ENCODE measurements at places on chromosomes 5 and 9. TPM values are rescaled to one million over a fixed set of nuclear protein-coding genes. Genes with fewer than 3 reads are reported as not detected.

LCN2 gene
- total RNA-seq: not detected

SPATA24 gene
- total RNA-seq: 5.2 TPM

HTR4 gene
- not detected for total RNA-seq

ROR2 gene
- total RNA-seq: 4.9 TPM

FSTL4 gene
- not detected for total RNA-seq

IL13 gene
- not detected for total RNA-seq

GPR107 gene
- total RNA-seq: 62.3 TPM

TGFBI gene
- 1,862 TPM for total RNA-seq

NPR3 gene
- 0.50 TPM for total RNA-seq

PCDHGC3 gene
- 100.0 TPM for total RNA-seq

KCNV2 gene
- total RNA-seq: not detected

PCDHB13 gene
- total RNA-seq: 3.3 TPM

SPAAR gene
- total RNA-seq: 0.18 TPM

LARP1 gene
- total RNA-seq: 243 TPM

IFNA21 gene
- not detected for total RNA-seq

ABO gene
- total RNA-seq: not detected

- peak; percentile 49 for DNase-seq
These were observed 103.7 kb upstream of the TARS1 start for GRCh38 chr5:33336891-33337636.

- no peak for DNase-seq
These were observed 1016.3 kb upstream of the SEMA6A start for GRCh38 chr5:117590944-117591343.

GRCh38 chr9:85016384-85017006 lies 347.0 kb downstream of the NTRK2 start:
- DNase-seq: no peak

DNA sequence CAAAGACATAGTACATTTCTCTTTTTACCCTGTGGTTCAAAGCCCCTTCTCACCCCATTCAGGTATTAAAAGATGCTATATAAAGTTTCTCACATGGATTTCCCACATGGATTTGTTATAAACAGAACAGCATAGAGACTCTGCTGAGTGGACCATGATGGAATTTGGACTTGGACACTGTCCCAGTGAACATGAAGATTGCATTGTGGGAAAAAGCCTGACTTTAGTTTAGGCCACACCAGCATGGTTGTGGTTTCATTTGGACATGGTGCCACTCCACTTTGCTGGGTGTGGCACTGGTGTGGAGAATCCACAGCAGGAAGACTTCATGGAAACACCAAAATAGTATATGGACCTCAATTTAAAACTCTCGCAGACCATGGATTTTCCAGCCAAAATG lies 124.6 kb downstream of the ARHGAP26 start:
- DNase-seq: peak; percentile 77

- DNase-seq: peak; percentile 44
These were observed 6.3 kb downstream of the MRPL36 start for GRCh38 chr5:1793301-1793740.

GRCh38 chr5:150124111-150124557 lies 31.5 kb downstream of the PDGFRB start:
- DNase-seq: no peak

DNA sequence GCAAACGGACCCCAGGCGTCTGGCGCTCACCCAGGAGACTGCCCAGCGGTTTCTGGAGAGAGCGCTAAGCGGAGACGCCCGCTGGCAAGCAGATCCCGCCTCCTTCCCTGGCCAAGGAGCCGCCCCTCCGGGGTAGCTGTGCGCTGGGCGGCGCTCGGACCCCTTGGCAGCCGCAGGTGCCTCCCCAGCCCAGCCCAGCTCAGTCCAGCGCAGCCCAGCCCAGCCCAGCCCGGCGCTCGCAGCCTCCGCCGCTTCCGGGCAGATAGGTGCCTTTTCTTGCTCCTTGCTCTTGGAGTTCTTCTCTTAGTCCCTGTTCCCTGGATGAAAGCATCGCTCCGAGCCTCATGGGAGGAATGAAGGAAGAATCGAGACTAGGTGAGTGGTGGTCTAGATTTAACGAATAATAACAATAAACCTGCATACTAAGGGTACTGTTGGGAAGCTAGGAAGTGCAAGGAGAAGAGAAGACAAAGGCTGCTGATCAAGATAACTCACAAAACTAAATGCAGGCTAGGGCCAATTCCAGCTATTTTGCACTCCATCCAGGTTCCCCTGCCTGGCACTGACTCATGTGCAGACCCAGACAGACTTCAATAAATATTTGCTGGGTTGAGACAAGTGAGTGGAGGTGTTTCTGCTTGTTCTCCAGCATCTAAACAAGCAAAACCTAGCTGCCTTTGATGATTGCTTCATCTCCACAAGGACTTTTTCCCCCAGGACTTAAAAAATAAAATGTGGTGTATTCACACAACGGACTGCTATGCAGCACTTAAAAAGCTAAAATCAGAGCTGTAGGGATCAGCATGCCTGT lies at the start of gene STK32A:
STK32A (plus strand) TSS at position 202 of the 811 bp plus-strand sequence. CDS start 4,609 bp downstream, outside the sequence.
- DNase-seq: peak; percentile 20

DNA sequence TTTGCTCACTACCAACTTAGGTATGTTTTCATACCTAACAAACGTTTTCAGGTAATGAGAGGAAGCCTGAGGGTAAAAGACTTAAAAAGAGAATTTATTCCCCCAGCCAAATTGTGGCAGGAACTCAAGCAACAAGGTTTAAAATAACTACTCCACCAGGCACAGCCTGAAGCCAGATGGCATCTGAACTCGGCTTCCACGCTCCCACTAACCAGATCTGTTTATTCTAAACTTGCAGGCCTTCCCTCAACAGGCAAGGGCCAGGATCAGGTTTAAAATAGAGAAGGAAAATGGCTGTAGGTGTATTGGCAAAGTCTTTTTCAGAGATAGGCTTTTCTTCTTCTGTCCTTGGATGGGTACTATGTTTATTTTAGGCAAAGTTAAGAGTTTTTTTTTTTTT lies 89.4 kb downstream of the OTULIN start:
- DNase-seq: no peak

GRCh38 chr5:144179226-144179625 lies 8.6 kb downstream of the KCTD16 start:
- no peak for DNase-seq

DNA sequence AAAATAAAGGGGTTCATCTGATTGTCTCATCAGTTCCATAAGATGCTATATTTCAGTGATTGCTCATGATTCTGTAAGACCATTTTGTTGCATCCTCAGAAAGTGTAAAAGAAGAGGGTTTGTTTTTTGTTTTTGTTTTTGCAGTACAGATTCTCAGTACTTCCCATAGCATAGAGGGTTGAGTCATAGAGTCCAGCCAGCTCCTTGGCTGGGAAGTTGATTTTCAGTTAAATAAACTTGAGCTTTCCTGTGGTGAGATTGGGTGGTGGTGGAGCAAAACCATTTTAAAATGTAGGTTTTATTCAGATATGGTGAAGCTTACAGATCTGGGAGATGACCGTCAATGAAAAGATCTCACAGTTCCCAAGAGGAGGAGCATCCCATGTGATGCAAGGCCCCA lies 48.2 kb downstream of the DAPK1 start:
- peak; percentile 57 for DNase-seq

- no peak for DNase-seq
These were observed 8.2 kb downstream of the NDUFA8 start for GRCh38 chr9:122151267-122151828.

GRCh38 chr9:123335986-123336329 lies 20.0 kb upstream of the CRB2 start:
- DNase-seq: no peak

- DNase-seq: no peak
These were observed 47.7 kb downstream of the HMCN2 start for GRCh38 chr9:130313103-130313858.

DNA sequence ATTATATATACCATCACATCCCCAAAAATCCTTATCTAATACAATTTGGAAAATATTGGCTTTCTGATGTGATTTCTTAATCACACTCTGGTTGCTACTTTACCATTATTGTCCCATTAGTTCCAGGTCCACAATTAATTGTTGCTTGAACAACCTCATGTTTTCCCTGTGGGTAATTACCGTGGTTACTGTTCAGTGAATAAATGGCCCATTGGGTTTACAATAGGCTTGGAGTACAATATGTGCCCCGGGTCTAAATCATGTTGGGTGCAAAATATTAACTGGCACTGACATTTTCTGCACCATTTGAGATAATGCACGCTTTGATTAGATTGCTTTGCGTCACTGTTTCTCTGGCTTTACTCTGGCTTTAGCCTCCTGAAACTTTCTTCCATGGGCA lies 163.7 kb downstream of the GABBR2 start:
- no peak for DNase-seq

- no peak for DNase-seq
These were observed 607 bp downstream of the PRELID2 start for GRCh38 chr5:145834554-145834916.

DNA sequence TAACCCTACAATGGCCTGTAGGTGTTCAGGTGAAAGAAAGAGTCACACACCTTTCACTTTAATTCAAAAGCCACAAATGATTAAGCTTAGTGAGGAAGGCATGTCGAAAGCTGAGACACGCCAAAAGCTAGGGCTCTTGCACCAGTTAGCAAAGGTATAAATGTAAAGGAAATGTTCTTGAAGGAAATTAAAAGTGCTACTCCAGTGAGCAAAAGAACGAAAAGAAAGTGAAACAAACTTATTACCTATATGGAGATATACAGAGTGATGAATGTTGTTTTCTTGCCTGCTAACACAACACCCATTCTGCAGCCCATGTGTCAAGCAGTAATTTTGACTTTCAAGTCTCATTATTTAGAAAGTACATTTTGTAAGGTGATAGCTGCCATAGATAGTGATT lies 254.2 kb upstream of the SLC24A2 start:
- no peak for DNase-seq

DNA sequence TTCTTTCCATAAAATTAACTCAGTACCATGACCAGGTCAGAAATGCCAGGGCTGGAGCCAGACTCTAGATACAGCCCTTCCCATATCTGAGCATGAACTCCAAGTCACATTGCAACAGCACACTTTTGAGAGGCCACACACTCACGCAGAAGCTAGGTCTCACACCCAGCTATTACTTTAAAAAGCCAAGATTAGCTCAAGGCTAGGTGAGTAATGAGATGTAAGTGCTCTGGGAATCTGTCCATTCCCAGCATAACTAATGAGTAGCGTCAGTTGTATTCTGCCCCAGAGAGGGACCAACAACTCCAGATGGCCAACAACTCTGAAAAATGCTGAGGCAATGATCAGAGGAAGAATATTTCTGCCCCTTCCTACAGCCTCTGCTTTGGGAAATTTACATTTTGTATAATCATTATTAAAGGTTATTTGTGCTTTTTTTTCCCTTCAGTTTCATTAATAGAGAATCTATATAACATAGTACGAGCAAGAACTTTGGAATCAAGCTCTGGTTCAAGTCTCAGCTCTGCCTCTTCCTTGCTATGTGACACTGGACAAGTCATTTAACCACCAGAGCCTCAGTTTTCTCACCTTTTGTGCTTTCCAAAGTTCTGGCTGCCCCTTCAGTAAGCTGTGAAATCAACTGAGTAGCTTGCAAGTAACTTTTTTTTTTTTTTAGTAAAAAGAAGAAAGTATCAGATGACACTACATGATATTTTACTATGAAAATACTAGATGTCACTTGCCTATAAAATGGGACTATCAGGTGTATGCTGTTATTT lies 118.3 kb downstream of the NR6A1 start:
- peak; percentile 99 for DNase-seq

DNA sequence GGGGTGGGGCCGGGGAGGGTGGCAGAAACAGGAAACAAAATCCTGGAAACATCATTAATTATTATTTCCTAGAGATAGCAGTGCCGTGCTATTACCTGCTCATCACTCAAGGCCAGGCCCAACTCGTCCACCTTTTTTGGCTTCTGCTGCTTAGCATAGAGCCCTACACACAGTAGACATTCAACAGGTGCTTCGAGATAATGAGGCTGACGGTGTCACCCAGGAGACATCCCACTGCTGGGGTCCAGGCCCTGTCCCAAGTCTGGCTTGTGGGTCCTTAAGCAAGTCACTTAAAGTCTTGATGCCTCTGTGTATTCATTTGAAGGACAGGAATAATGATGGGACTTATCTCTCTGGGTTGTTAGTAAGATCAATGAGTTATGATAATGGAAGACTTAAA lies 506.6 kb downstream of the BNC2 start:
- DNase-seq: no peak

- peak; percentile 25 for DNase-seq
These were observed 43.2 kb upstream of the ANKRD33B start for GRCh38 chr5:10520706-10521105.

DNA sequence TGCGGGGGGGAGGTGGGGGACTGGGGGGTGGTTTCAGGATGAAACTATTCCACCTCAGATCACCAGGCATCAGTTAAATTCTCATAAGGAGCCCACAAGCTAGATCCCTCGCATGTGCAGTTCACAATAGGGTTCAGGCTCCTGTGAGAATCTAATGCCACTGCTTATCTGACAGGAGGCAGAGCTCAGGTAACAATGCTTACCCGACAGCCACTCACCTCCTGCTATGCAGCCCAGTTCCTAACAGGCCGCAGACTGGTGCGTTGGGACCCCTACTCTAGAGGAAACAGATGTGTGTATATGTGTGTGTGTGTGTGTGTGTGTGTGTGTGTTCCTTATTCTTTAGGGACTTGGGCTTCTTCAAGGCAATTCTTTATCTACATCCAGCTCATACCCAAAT lies 352.3 kb upstream of the CCNH start:
- no peak for DNase-seq

DNA sequence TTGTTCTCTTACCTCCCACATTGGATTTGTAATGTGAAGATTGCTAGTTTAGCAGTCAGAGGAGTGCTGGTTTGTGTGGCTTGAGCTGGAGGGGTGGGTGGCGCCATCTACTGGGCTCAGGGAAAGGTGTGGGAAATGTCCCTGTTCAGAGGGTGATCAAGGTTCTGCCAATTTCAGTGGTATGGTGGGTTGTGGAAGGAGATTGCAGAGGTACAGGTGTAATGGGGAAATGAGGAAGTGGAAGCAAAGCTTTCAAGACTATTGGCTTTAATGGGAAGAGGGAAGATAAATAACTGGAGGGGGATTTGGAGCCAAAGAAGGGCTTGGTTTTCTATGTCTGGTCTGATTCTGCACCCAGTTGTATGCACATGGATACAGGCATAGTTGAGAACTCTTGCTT lies 76.4 kb downstream of the OSMR start:
- DNase-seq: peak; percentile 26

GRCh38 chr9:8633784-8634183 lies 834.2 kb upstream of the DMAC1 start:
- no peak for DNase-seq

DNA sequence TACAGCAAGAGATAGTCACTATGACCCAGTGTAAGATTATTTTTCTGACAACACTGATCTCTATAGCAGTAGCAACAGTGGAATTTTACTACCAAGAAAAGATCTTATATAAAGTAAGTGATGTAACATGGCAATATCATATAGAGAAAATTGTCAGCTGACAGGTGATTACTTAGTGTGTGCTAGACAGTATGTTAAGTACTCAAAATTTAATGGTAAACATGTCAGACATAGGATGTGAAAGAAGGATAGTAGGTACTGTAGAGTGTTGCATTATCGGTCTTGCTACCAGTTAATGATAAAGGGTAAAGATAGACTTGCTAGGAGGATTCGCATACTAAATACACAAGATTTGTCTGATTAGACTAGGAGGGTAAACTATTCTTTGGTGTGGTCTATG lies 247.4 kb downstream of the CYLC2 start:
- DNase-seq: no peak

- DNase-seq: no peak
These were observed 107.6 kb downstream of the PPP2R2B start for GRCh38 chr5:146770980-146771379.

GRCh38 chr5:138449501-138450239 lies 10.8 kb downstream of the REEP2 start:
- DNase-seq: peak; percentile 37
